ENCODE measurements at places on chromosomes 13 and 19.

DNA sequence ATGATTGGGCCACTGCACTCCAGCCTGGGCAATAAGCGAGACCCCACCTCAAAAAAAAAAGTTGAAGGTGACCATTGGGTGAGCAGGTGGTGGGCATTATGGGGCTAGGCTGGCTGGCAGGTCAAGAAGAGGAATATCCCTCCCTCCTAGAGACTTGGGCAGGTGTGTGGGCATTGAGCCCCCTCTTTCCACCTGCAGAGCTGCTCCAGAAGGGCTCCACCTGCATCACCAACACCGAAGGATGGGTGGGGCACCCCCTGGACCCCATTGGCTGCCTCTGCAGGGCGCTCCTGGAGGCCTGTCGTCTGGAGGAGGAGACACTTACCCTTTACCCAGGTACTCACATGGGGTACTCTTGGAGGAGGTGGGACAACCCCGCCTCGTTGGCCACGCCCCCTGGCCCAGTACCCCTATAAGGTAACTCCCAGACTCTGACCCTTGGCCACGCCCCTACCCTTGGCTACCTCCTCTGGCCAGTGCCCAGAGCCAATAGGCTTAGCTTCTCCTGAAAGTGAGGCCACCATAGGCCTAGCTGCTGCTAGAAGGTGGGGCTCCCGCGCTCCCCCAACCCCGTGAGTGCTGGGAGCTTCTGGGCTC lies 21.9 kb downstream of the ZSWIM4 start:
- no peak for DNase-seq

GRCh38 chr13:98221234-98221633 lies 44.2 kb upstream of the RNF113B start:
- no peak for DNase-seq

GRCh38 chr19:35122687-35123551 lies 7.3 kb downstream of the FXYD3 start:
- no peak for DNase-seq

GRCh38 chr13:40191186-40191980 lies 475.1 kb downstream of the FOXO1 start:
- no peak for DNase-seq

DNA sequence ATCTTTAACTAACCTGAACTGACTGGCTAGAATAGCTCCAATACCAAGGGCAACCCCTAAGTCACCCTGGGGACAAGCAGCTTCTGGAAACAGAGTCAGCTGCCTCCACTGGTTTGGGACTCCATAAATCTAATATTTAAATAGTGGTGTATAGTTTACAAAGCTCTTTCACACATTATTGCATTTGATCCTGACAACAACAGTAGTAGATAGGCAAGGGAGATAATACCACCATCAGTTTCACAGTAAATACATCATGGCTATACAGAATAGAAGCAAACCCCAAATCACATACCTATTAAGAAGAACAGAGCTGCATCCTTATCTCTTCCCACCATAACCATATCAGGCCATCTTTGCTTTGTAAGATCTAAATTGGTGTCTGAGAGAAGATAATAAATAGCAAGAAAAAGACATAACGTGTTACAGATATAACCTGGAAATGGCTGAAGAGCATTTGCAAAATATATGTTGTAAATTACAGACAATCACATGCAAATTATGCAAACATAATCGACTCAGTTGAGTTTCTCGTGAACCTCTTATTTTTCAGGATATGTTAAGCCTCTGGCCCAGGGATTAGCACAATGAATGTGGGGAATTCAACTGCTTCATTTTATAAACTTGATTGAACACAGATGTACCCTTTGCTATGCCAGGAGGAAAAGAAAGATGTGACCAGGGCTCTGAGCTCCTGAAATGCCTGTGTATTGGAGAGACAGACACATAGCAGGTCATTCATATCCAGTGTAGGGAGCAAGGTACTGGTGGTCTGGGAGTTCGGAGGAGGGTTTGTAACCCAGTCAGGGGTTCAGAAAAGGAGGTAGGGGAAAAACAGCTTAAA lies 142.5 kb downstream of the SLC7A1 start:
- no peak for DNase-seq

GRCh38 chr13:33634546-33634982 lies 183.4 kb upstream of the RFC3 start:
- no peak for DNase-seq

Measured in NCI-H1694 treated with DMSO at 0.1 percent for 48 hours (cell line).